Esophagus muscularis mucosa (tissue), 4 donors: ENCODE measurements at places on chromosomes 6 and 20. TPM values are rescaled to one million over a fixed set of nuclear protein-coding genes. Genes with fewer than 3 reads are reported as not detected.

The ARFGEF3 gene
- 3.3 TPM for total RNA-seq

The SLA2 gene
- total RNA-seq = 0.42 TPM

The PCK1 gene
- total RNA-seq = 0.63 TPM

The NMBR gene
- not detected for total RNA-seq
